ENCODE measurements at places on chromosomes 13 and 19.

GRCh38 chr19:51020988-51021651, 1.6 kb upstream of the KLK10 start:
- no peak for DNase-seq

DNA sequence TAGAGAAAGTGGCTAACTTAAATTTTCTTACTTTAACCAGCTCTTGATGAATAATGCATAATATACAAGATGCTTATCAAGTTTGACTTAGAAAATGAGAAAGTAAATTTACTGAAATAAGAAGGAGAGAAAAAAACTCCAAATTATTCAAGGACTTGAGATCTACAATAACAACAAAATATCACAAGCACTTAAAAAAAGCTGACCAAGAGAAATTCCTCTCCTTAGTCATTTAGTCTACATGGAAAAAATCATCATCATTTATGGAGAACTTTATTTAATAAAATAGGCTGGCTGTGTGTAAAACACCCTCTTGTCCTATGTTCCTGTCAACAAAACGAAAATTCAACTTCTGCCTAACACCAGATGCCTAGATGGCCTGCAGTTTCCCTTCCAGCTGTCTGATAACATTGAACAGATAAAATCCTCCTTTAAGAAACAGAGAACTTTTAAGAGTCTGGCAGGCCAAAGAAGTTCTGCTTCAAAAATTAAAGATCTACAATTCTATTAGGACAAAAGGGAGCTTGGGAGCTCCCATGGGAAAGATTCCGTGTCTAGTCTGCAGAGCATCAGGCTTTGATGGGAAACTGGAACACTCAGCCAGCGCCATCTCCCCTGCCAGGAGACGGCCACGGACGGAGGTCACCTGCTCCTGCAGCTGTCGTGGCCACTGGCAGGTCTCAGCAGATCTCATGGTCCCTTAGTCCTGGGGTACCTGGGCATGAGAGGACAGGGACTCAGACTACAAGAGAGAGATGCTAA, 37.9 kb upstream of the ATP11A start:
- no peak for DNase-seq

GRCh38 chr19:30593356-30593755, 221.2 kb downstream of the ZNF536 start:
- DNase-seq, result no peak

DNA sequence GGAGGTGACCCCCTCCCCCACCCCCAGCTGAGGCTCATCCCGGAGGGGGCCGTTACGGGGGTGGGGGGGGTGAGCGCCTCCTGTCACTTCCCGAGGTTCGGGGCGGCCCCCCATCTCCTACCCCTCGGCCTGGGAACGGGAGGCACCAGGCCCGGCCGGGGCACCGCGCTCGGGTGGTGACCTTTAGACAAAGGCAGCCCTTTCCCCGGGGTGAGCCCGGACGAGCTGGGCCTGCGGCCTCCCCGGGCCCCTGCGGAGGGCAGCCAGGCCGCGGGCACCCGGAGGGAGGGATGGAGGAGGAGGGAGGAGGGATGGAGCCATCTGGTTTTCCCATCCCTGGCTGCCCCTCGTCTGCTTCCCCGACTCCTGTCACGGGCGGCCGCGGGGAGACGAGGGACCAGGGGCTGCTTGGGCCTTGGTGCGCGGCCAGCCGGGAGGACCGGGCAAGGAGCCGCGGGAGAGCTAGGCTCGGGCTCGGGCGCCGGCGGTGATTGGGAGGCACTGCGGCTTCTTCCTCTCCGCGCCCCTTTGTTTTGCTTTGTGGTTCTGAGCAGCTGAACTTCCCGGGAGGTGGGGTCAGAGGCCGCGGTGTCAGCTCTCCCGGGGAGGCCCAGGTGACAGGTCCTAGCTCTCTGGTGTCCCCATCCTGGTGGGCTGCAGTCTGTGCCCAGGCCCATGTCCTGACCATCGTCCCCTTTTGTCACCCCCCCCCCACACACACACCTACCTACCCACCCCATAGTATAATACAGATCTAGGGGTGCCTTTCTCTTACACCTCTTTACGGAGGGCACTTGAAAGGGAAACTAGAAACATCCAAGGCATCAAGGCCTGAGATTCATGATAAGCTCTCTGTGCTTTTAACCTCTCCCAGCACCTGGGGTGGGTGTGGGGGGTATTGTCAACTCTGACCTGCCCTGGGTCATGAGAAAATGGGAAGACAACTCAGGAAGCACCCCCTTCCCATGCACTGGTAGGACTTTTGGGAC, 1.3 kb downstream of the BICRA start:
- DNase-seq, result peak; percentile 15

- no peak for DNase-seq
Observed at GRCh38 chr13:79490326-79490725, 9.4 kb downstream of the NDFIP2 start.

DNA sequence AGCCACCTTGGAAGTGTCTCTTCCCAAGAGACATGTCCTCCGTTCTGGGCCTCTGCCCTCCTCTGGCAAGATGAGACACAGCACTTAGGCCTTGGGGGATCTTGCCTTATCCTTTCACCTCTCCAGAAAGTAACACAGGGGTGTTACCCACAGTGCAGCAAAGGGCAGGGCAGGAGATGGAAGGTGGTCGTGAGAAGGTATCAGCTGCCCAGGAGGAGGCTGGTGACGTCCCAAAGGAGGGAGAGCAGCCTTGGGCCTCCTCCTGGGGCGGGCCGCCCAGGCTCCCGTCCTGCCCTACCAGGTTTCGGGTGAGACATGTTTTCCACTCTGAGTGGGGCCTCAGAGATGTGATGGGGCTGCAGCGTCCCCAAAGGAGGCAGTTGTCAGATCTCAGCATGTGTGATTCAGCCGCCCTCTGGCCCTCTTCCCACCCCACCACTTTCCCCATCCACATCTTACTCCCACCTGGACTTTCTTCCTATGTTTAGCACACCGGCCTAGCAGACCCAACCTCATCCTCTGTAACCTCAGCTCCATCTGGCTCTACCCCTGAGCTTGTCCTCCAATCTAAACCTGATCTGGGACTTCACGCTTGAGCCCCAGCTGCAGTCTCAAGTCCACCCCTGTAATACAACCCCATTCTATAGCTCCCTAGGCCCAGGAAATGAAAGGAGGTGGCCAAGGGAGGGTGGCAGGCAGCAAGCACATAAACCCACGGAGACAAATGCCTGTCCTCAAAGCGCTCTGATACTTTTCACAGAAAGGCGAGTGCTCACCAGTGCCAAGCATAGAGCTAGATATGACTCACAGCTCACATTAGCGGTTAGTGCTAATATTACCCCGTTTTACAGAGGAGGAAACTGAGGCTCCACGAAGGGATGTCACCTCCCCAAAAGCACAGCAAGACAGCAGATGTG, 9.3 kb downstream of the POU2F2 start:
- peak; percentile 58 for DNase-seq
